AG08395 (cell line): ENCODE measurements at places on chromosomes 13 and 19.

DNA sequence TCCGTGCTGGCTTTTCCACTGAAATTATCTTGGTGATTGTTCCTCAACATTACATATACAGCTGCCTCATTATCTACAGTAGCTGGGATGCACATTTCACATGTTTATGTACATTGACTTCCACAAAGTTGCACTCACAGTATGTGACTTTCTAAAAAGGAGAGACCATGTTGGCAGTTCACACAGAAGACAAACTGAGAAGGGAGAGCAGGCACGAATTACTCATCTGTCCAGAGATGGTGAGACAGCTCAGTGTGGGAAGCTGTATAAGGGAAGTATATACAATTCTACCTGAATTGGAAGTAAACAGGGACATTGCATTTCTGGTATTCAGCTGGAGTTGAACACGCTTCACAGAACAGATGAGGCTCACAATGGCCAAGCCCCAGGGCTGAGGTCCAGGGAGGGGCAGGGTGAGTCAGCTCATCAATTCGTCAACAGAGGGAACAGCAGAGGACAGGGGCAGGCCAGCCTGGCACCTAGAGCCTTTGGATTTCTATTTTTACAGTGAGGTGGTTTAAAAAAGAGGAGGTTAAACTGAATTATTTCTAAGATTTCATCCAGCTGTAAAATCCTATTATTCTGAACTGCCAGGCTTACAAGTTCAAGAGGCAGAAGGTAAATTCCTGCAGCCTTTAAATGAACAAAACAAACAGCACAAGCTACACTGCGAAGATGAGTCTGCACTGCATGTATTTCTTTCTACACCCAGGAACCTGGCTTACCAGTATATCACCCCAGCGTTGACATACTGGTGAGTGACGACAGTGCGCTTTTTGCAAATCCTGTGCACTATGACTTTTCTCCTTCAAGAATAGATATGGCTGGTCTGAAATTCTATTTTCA is 9.8 kb downstream of the PARP4 start:
- peak; percentile 64 for DNase-seq

DNA sequence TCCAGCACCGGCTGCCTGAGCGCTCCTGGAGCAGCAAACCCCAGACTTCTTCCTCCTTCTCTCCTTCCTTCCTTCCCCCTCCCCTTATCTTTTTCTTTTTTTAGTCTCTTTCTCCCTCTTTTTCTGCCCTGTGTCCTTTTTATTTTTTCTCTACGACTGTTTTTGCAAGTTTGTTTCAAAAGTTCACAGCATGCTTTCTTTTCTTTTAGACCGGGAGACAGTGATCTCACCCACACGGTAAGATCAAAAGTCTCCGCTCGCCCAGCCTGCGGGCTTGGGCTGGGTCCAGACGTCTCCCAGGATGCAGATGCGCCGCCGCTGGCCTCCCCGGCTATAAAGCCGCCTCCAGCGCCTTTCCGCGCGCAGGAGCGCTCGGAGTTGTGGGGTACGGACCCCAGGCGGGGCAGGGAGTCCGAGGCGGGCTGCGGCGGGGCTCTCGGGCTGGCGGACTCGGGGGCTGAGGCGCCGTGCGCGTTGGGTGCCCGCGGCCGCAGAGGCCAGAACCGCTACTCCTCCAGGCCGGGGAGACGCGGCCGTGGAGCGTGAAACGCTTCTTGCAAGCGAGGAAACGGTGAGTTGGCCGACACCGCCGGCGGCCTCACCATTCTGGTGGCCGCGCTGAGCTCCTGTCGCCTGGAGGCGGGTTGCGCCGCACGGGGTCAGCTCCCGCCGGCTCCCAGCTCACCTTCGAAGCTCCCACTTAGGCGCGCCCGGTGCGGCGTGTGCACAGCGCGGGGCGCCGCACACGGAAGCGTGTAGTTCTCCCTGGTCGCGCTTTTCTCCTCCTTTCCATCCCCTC is 2.0 kb upstream of the TSHZ3 start:
- peak; percentile 52 for DNase-seq

- DNase-seq: no peak
These were observed 5.1 kb downstream of the ZNF507 start for GRCh38 chr19:32350471-32350865.

GRCh38 chr13:62119739-62120700 is 704.4 kb upstream of the PCDH20 start:
- DNase-seq: peak; percentile 5

GRCh38 chr19:10929402-10929794 is 787 bp downstream of the TIMM29 start:
- DNase-seq: no peak

GRCh38 chr19:55044771-55045716 is 7.0 kb upstream of the GP6 start:
- no peak for DNase-seq

- DNase-seq: no peak
These were observed 221.2 kb downstream of the ZNF536 start for GRCh38 chr19:30593356-30593755.

DNA sequence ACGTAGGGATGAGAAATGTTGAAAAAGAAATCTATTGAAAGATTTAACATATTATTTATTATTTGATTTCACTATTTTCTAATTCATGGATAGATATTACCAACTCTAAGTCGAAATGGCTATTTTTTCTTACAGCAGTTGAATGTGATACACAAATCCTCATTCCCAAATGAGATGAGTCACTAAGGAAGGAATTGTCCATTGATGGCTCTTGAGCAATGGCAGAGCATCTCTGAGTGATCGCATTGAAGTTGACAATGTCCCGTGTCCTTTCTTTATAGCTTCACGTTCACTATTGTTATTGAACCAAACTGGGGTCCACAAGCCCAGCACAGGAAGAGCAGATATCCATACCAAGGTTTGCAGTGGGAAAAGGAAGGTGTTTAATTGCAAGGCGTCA is 648.3 kb upstream of the SPRY2 start:
- no peak for DNase-seq
